CD4-positive, alpha-beta T cell treated with Interleukin-2 at 100 ng/mL for 4 hours (primary cell): ENCODE measurements at places on chromosomes 4 and X.

DNA sequence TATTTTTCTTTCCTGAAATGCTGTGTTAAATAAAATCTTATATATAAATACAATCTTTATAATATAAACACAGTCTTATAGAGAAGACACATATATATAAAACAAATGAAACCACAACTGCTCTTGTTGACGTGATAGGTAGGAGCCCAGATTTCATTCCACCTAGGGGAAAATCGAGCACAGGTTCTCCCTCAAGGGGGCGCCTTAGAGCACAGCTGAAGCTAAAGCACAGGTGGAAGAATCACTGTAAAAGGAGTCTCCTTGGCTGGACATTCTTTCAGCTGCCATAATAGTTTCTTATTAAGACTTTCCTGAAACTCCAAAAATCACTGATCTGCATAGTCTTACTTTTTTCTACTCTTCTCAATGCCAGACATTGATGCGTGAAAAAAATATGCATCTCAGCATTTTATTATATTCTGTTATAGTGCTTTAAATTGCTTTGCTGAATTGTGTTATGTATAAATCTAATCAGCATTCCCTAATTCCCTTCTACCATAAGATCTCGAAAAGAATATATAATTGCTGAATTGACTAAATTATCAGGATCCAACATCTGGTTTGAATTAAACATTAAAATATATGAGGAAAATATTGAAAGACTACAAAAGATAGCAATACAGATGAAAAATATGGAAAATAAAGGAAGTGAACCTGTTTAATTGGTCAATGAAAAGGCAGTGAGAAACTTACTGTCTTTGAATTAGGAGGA, 25.5 kb upstream of the RXFP1 start:
- DNase-seq = peak; percentile 11

- no peak for DNase-seq
Observed at GRCh38 chr4:138338840-138339239, 96.7 kb upstream of the SLC7A11 start.

- DNase-seq = no peak
Observed at GRCh38 chr4:99028187-99028586, 32.7 kb downstream of the METAP1 start.

GRCh38 chr4:155799794-155800123, 40.9 kb downstream of the GUCY1B1 start:
- DNase-seq = no peak

- DNase-seq = no peak
Observed at GRCh38 chr4:152029631-152030030, 268.8 kb upstream of the GATB start.

DNA sequence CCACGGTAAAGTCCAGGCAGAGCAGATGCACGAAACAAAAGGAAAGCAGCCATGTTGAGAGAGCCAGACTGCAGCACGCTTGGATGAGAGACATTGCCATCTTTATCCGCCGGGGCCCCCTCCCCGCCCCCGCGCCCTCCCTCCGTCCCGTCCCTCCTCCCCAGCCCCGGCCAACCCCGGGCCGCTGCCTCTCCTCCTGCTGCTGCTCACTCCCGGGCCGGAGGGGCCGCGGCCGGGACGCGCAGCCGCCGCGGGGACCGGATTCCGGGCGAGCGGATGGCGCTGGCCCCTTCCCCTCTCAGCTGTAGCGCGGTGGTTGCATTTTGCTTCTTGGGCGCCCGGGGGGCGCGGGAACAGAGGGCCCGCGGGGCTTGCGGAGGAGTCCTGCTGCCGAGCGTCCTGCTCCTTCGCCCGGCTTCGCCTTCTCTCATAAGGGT, 542 bp downstream of the RNF150 start:
- no peak for DNase-seq

DNA sequence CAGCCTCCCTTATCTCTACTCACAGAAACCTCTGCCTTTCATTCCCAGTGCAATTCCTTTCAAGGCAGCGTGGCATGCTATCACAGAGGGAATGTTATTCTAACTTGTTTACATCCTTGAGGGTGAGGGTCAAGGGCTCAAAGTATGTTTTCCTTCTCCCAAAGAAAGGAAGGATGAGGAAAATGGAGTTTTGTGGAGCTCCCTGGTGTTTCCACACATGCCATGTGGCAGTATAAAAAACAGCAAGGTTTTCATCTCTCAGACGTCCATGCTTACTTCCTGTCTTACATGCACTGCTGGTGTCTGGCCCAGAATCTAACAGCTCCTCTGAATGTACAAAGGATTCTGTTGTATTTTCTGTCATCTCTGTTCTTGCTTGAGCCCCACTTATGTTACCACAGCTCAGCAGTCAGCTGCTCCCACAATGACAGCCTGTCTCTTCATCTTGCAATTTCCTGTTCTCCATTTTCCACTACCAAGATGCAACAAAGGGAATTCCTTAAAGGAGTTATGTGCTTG, 128.0 kb downstream of the SNCA start:
- DNase-seq = no peak

GRCh38 chr4:188196134-188196735, 57.0 kb downstream of the TRIML1 start:
- no peak for DNase-seq

- DNase-seq = no peak
Observed at GRCh38 chr4:17152941-17153540, 254.6 kb upstream of the LDB2 start.

- DNase-seq = no peak
Observed at GRCh38 chrX:8319359-8319758, 145.3 kb upstream of the VCX3B start.

DNA sequence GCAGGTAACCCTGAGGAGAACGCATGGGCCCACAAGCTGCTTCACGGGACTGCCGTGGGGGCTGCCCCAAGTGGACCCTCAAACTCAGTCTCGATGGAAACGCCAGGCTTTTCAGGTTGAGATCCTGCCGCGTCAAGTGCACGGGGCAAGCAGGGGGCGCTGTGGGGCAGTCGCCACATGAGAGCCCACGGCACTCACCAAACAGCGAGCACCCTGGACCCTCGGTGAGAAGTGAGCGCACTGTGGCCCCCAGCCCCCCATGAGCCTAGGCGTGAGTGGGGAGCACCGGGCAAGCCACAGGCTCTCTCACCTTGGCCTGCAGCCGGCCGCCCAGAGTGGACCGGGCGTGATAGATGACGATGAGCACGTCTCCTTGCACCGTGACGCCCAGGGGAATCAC, 50.9 kb upstream of the CPLX1 start:
- DNase-seq = no peak
